Esophagus squamous epithelium (tissue), 5 donors: ENCODE measurements at places on chromosomes 5 and 9.

DNA sequence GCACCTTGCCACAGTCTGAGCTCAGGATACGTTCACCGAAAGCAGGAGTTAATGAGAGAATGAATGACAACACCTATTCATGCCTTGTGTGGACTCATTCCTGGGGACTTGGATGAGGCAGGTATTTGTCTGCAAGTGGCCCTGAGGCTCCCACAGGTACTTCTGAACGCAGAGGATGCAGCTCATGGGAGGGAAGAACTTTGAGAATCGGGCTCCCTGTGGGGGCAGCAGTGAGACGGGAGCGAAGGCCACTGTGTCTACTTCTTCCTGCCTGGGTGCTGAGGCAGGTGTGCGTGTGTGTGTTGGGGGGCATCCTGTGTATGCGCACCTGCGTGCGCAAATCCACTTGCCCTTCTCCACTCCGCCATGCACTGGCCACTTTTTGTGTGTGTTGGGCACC, 42.2 kb downstream of the PTPN3 start:
- peaks cover 43% of the 10 kb centered on the region for H3K36me3 ChIP-seq
- H3K27me3 ChIP-seq, result no peaks in the 10 kb centered on the region
- H3K4me1 ChIP-seq, result no peaks in the 10 kb centered on the region
- no peak for DNase-seq
- H3K4me3 ChIP-seq, result no peak overlapping the region
- no peak overlapping the region for H3K27ac ChIP-seq

DNA sequence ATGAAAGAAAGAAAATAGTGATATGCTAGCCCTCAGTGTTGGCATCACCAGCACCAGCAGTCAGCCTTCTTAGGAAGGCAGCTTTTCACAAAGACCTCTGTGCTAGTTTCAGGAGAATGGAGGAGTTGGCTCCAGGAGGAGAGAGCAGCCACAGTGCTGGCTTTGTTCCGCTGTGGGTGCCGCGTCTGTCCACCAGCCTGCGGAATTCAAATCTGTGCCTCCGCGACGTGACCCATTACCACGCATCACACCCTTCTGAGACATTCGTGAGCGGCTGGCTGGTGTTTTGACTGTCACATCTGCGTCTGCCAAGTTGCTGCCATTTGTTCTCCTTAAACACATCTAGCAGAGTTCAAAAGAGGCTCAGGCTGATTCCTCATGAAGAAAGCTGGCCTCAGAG, 34.4 kb downstream of the SNX18 start:
- H3K36me3 ChIP-seq, result peaks cover 6% of the 10 kb centered on the region
- DNase-seq, result no peak
- H3K27ac ChIP-seq, result no peak overlapping the region
- no peak overlapping the region for H3K4me3 ChIP-seq
- no peaks in the 10 kb centered on the region for H3K27me3 ChIP-seq

DNA sequence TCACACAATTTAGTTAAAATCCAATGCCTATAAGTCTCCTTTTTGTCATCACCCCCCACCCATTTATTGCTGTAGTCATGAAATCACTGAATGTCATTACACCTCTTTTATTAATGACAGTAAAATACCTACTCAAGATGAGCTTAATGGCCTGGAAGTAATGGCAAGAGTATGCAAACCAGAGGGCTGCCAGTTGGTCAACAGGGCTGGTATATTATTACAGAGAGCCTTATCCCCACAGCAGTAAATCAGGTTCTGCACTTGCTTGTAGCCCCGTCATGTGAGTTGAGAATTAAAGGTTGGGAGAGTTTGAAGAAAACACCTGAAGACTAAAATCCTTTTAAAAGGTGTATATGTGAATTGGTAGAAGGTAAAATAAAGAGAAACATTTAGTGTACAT, 372.4 kb downstream of the MAT2B start:
- H3K27me3 ChIP-seq, result no peaks in the 10 kb centered on the region
- no peak overlapping the region for H3K27ac ChIP-seq
- H3K4me1 ChIP-seq, result no peaks in the 10 kb centered on the region
- no peak overlapping the region for H3K4me3 ChIP-seq
- DNase-seq, result no peak

- DNase-seq, result no peak
- H3K4me1 ChIP-seq, result no peaks in the 10 kb centered on the region
Observed at GRCh38 chr9:357560-357959, 142.9 kb downstream of the DOCK8 start.

GRCh38 chr5:176822041-176822792, 11.9 kb downstream of the UNC5A start:
- no peak for DNase-seq
- H3K27me3 ChIP-seq, result peaks cover 86% of the 10 kb centered on the region
- H3K4me3 ChIP-seq, result no peak overlapping the region
- no peaks in the 10 kb centered on the region for H3K36me3 ChIP-seq
- peaks cover 13% of the 10 kb centered on the region for H3K4me1 ChIP-seq

DNA sequence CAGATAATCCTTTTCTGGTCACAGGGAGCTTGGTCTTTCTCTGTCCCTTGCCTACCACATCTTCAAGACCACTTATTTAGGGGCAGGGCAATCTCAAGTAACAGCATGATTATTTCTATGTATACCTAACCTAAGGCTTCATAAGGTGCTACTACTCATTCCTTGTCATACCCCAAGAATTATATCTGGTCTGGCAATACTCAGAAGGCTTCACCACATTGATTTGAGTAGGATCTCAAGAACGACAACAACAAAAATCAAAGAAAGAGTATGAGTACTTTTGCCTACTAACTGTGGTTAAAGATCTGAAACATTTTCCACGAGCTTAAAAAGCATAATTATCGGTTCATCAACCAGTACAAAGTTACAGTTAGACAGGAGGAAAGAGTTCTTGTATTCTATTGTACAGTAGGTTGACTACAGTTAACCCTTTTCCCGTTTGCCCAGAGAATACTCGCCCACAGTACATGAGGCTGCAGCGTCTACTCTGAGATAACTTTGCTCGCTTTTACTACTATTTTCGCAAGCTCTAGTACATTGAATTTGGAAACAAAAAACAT, 41.0 kb downstream of the FANCC start:
- H3K4me1 ChIP-seq, result no peaks in the 10 kb centered on the region
- no peak overlapping the region for H3K27ac ChIP-seq
- DNase-seq, result no peak
- no peaks in the 10 kb centered on the region for H3K27me3 ChIP-seq
- no peaks in the 10 kb centered on the region for H3K36me3 ChIP-seq
- no peak overlapping the region for H3K4me3 ChIP-seq

GRCh38 chr9:18490641-18491370, 16.9 kb downstream of the ADAMTSL1 start:
- peak overlapping the region; percentile 66 for H3K27ac ChIP-seq
- H3K27me3 ChIP-seq, result no peaks in the 10 kb centered on the region
- no peak for DNase-seq
- no peak overlapping the region for H3K4me3 ChIP-seq

DNA sequence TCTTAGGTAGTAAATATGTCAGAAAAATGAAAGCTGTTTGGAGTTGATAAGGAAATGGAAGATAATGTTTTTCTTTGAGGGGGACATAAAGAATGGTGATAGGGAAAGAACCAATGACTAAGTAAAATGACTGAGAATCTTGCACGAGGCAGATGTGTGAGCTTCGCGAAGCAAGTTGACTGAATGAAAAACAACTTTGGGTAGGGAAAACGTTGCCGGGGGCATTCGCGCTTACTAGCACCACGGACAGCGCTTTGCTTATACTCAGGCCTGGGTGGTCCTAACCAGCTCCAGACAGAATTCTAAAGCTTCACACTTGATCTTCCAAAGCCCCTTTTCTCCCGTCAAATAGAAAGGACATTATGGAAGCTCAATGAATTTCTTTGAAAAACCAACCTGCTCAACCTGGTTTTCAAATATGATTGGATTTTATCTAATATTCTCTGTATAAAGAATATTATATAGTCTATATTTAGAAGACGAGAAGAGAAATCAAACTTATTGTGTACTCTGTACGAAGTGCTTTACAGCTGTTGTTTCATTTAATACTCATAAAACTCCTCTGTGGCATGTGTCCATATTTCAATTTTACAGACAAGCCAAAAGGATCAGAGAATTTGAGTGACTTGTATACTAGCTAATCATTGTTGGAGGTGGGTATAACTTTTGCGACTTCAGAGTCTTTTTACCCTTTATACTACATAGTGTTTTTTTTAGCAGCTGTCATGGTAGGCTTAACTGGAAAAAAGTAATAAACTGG, 1.9 kb upstream of the CDKN2B start:
- H3K4me1 ChIP-seq, result peaks cover 50% of the 10 kb centered on the region
- H3K36me3 ChIP-seq, result peaks cover 3% of the 10 kb centered on the region
- peak overlapping the region; percentile 91 for H3K27ac ChIP-seq

- no peaks in the 10 kb centered on the region for H3K36me3 ChIP-seq
- no peaks in the 10 kb centered on the region for H3K27me3 ChIP-seq
- DNase-seq, result no peak
- H3K27ac ChIP-seq, result no peak overlapping the region
- H3K4me3 ChIP-seq, result no peak overlapping the region
- no peaks in the 10 kb centered on the region for H3K4me1 ChIP-seq
Observed at GRCh38 chr5:66358741-66359140, 214.6 kb downstream of the SREK1 start.

GRCh38 chr5:146203872-146204192, 427 bp downstream of the RBM27 start:
- H3K27me3 ChIP-seq, result no peaks in the 10 kb centered on the region
- no peak for DNase-seq
- H3K4me3 ChIP-seq, result peak overlapping the region; percentile 82
- H3K27ac ChIP-seq, result peak overlapping the region; percentile 87
- H3K36me3 ChIP-seq, result no peaks in the 10 kb centered on the region
- peaks cover 31% of the 10 kb centered on the region for H3K4me1 ChIP-seq

- no peak overlapping the region for H3K27ac ChIP-seq
- DNase-seq, result no peak
- H3K4me3 ChIP-seq, result no peak overlapping the region
- no peaks in the 10 kb centered on the region for H3K4me1 ChIP-seq
- H3K36me3 ChIP-seq, result no peaks in the 10 kb centered on the region
Observed at GRCh38 chr5:59430066-59430685, 463.4 kb downstream of the PDE4D start.

GRCh38 chr9:112179816-112180215, 4.7 kb upstream of the SUSD1 start:
- DNase-seq, result no peak
- H3K4me1 ChIP-seq, result peaks cover 8% of the 10 kb centered on the region
- H3K4me3 ChIP-seq, result no peak overlapping the region

DNA sequence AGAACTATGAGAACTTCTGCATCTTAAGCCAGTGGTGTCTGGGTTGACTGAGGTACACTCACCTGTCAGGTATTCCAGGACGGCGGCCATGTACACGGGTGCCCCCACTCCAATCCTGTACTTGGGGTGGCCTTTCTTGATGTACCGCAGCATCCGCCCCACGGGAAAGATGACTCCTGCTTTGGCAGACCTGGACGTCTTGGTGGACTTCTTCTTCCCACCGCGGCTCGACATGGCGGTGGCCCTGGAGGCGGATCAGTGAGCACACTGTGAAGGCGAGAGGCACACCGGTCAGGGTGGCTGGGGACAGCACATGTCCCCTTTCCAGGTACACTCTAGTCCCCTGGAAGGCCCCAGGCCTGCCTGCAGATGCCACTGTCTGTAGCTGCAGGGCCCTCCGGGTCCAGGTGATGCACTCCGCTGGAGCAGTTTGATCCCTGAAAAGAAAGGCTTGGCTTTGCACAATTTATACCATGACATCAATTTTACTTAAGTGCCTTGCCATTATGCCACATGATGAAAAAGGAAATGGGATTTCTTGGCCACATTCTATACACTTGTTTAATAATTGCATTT, 10.1 kb downstream of the MACROH2A1 start:
- H3K36me3 ChIP-seq, result peaks cover 83% of the 10 kb centered on the region
- H3K27me3 ChIP-seq, result no peaks in the 10 kb centered on the region
- H3K4me1 ChIP-seq, result peaks cover 29% of the 10 kb centered on the region

DNA sequence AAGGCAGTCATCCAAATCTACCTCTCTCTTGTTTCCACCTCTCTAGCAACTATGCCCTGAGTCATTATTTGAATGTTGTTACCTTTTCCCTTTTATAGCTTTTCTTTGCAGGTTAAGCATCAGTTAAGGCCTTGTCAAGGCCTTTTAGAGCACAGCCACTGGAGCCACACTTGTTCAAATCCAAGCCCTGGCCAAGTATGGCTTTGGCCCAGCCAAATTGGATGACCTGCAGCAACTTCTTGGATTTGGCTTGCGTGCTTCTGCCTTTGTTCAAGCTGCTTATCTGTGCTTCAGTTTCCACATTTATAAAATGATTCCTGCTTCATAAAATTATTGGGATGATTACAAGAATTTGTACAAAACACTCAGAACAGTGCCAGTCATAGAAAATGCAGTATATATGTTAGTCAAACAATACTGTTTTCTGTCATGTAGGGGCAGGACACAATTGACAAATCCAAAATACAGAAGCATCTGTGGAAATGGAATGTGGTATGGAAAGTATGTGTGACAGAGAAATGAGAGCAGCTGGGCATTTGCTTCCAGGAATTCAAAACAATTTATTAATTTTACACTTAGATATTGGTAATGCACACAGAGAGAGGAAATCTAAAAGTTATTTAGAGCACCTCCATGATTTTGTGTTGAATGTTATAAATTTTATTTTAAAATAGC, 17.9 kb upstream of the RLN1 start:
- no peaks in the 10 kb centered on the region for H3K27me3 ChIP-seq
- no peak overlapping the region for H3K27ac ChIP-seq
- no peak for DNase-seq
- no peaks in the 10 kb centered on the region for H3K4me1 ChIP-seq
- H3K36me3 ChIP-seq, result no peaks in the 10 kb centered on the region

GRCh38 chr9:118088090-118088489, 383.9 kb downstream of the TLR4 start:
- no peaks in the 10 kb centered on the region for H3K36me3 ChIP-seq
- no peak overlapping the region for H3K27ac ChIP-seq
- no peak overlapping the region for H3K4me3 ChIP-seq
- no peaks in the 10 kb centered on the region for H3K27me3 ChIP-seq
- DNase-seq, result no peak
- no peaks in the 10 kb centered on the region for H3K4me1 ChIP-seq

DNA sequence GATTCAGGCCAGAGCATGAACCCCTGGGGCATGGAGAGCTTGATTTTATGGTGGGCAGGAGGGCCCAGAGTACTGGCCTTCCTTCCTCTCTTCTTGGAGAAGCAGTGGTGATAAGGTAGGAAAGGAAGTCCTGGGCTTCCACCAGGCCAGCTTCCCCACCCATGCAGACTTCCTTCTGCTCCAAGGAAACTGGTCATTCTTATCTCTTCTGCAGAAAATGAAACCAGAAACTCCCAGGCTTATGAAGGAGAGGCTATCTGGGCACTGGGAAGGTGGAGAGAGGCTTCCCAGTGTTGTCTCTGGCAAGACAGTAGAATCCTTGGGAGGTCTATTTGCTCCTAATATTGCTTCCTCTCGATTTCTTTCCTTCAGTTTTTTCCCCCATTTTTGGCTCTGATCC, 110.5 kb upstream of the EQTN start:
- no peak for DNase-seq
- H3K36me3 ChIP-seq, result no peaks in the 10 kb centered on the region
- H3K4me1 ChIP-seq, result no peaks in the 10 kb centered on the region
- no peaks in the 10 kb centered on the region for H3K27me3 ChIP-seq
- H3K27ac ChIP-seq, result peak overlapping the region; percentile 23
